ENCODE measurements at places on chromosomes 11 and 22.

- no peak for DNase-seq
Observed at GRCh38 chr11:101466352-101466751, 117.5 kb downstream of the TRPC6 start.

DNA sequence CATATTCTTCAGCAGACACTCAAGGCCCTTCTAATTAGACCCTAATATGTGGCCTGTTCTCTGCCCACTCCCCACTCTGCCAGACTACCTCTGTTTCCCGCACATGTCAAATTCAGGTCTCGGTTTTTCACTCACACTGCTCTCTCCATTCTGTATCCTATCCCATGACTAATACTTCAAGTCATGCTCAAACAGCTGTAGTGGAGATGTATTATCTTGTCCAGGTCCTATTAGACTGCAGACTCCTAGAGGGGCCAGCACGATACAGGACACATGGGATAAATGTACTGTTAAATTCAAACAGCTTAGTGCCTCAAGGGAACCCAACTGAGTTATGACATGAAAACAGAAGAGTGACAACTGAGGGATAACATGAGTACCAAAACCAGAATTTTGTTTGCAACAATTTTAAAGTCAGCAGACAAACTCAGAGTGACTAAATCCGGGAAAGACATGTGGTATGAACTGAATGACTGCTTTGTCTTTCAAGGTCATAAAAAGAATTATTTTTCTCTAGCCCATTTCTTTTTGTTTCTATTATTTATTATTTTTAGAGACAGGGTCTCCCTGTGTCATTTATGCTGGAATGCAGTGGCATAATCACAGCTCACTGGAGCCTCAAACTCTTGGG lies 20.5 kb downstream of the ATP6V1E1 start:
- DNase-seq, result no peak

GRCh38 chr11:107573438-107573837 lies 7.9 kb upstream of the ALKBH8 start:
- no peak for DNase-seq

DNA sequence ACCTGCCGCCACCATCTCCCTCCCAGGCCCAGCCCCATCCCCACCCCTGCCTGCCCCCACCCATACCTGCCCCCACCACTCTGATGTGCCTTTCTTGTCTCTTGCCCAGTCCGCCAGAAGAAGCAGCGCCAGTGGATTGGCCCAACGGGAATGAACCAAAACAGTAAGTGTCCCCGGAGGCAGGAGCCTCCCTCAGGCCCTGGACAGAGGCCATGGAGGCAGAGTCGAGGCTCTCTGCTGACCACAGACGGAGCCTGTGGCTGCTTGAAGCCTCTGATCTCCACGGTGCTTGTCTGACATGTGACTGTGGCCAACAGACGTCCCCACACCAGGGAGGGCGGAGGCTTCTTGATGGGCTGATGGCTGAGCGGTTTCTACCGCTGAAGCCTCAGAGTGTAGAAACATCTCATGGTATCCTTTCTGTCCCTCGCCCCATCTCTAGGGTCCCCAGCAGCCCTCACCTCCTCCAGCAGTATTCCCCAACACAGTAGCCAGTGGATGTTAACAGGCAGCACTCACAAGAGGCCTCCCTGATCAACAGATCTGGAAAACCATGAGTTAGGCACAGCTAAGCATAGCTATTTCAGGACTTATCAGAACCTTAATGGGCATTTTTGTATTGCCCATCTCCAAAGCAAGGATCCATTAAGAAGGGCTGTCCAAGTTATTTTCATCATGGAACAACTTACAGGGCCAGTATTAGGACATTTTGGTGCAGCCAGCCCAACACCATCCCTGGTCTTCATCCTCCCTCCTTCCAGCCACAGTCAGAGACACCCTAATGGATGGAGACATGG lies 21.7 kb downstream of the CD5 start:
- no peak for DNase-seq

DNA sequence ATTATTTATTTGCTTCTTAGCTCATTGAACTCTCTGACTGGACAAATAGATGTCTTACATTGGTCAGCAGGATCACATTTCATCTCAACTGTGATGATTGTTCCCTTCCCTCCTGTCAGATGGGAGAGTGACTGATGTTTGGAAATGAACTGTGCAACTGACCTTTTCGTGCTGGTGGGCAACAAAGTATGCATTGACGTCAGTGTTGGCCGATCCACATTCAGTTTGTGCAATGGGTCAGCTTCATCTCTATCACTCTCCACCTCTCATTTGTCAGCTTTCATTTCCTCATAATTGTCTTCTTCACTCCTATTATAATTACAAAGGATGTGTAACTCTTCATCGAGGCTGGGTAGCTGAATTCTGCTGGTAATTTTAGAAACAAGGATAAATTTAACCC lies 71.3 kb downstream of the PPP2R1B start:
- no peak for DNase-seq

- DNase-seq, result no peak
Observed at GRCh38 chr22:19455585-19456370, 8.3 kb upstream of the C22orf39 start.

DNA sequence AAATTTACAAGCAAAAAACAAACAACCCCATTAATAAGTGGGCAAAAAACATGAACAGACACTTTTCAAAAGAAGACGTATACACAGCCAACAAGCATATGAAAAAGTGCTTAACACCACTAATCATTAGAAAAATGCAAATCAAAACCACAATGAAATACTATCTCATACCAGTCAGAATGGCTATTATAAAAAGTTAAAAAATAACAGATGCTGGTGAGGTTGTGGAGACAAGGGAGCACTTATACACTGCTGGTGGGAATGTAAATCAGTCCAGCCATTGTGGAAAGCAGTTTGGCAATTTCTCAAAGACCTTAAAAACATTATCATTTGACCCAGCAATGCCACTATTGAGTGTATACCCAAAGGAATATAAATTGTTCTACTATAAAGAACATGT lies 72.3 kb downstream of the BBOX1 start:
- no peak for DNase-seq

- DNase-seq, result peak; percentile 99
Observed at GRCh38 chr22:38181453-38182200, at the start of gene PLA2G6. Gene PLA2G6 (minus strand): TSS chr22:38181830. CDS start chr22:38169426, 12,404 bp downstream.
